ENCODE measurements at places on chromosomes 5 and 9.

GRCh38 chr5:36897616-36898015 is 21.0 kb downstream of the NIPBL start:
- DNase-seq: no peak

- DNase-seq: no peak
Measured at GRCh38 chr5:58106754-58107410, 353.0 kb downstream of the PLK2 start.

DNA sequence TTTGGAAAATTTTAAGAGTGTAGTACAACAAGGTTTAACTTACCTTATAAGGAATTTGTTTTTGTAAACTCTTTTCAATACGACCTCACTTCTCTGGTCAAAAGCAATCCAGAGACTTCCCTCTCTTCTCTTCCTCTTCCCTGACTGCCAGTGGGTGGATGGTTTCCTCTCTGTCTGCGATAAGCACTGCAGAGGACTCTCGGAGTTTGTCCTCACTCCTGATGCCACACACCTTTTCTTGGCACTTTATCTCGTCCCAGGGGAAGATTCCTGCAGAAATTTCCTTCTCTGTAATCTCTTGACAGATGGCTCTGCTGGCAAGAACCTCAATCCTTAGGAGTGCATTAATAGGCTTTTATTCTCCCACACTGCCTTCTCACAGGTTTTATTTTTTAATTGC is 641.6 kb downstream of the NR2F1-AS1 start:
- no peak for DNase-seq

- no peak for DNase-seq
Measured at GRCh38 chr9:91991721-91992341, 41.8 kb upstream of the ROR2 start.

DNA sequence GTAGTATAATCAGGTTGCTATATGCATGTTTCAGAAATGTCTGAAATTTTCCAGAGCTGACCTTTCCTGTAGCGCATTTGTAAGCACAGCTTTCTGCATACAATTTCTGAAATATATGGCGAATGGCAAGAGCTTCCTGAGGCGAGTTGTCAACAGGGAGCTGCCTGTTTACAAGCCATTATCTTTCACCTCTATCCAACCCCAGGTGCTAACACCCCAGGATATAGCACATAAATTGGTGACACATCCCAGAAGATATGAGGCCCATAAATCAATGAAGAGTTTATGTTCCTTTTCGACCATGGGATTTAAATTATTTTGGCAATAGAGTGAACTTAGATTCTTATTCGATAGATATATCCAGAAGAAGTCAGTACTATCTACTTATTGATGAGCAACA is 379.8 kb downstream of the KDM4C start:
- DNase-seq: no peak

GRCh38 chr5:90845723-90846554 is 287.3 kb downstream of the ADGRV1 start:
- no peak for DNase-seq

DNA sequence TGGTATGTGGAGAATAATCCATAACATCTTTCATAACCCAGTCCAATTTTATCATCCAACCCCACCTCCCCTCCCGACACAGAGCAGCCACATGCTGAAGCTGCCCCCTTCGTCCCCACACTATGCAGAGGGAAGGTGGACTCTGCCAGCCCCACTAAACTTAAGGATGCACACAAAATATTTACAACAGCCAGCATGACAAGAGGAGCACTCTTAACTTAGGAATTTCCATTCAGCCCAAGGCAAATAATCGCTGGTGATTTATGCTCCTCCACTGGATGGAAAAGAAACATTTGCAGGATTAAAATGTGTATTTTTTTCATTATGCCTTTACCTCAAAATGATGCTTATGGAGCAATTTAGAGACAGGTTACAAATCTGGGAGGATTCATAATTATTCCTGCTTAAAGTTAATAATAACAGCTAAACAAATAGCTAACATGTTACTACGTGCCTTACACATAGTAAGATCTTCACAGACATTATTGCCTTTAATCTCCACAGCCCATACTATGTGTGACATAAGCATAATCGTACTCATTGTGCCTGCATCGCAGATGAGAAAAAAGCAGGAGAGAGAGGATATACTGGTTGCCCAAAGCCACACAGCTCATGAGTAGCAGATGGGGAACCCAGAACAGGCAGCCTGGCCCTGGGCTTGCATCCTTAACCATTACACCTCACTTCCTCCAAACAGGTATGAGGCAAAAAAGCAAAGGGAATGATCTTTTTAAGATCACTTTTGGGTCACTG is 92.6 kb downstream of the GLIS3 start:
- DNase-seq: no peak

- no peak for DNase-seq
Measured at GRCh38 chr9:130347931-130348330, 82.4 kb downstream of the HMCN2 start.

DNA sequence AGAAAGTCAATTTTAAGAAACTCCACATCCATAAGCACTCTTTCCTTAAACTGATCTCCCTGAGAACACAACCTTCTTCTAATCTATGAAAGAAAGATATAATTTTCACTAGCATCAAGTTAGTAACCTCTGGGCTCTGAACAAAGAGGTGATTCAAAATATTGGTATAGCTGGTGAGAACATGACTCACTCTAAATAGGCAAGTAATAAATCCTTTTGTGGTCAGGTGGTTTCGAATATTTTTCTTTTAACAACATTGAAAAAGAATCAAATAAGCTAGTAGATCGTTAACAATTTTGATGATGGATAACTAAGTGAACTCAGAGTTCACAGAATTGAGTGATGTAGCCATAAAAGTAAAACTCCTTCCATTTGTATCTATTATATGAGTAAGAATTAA is 150.6 kb upstream of the IQGAP2 start:
- DNase-seq: no peak

- DNase-seq: no peak
Measured at GRCh38 chr9:70488793-70489105, 74.3 kb upstream of the KLF9 start.

DNA sequence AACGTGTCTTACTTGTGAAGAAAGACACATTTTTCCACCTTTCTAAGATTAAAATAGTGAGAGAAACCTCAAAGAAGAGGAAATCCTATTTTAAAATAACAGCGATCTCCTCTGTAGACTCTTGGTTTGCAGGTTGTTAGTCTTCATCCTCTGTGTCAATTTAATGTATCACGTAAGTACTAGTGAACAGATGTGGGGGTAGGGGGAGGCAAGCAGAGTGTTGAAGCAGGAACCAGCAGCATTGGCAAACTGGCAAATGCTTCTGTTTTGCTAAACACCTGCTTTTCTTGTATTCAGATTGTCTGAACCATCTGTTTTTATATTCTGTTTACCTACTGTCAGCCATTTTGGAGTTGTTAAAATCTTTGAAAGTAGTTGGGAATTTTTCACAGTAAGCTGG is 159.3 kb upstream of the TLX3 start:
- no peak for DNase-seq

DNA sequence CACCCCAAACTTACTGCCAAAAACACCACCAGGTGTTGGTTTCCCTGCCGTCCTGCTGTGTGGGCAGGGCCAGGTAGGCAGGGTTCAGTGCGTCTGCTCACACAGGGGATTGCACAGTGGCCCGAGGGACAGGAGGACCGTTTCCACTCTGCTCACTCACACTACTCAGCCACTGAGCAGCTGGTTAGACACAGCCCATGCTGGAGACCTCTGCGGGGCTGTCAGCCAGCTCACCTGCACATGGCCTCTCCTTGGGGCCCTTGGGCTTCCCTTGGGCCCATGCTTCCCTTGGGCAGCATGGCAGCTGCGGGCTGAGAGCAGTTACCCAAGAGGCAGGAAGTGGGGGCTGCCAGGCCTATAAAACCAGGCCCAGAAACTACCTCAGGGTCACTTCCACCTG is 79.0 kb downstream of the SYK start:
- no peak for DNase-seq

GRCh38 chr9:71676460-71676859 is 91.9 kb downstream of the CEMIP2 start:
- DNase-seq: no peak

GRCh38 chr5:76782444-76782843 is 36.4 kb upstream of the F2RL1 start:
- no peak for DNase-seq

GRCh38 chr9:98795970-98796363 is 388 bp downstream of the ANKS6 start:
- no peak for DNase-seq

DNA sequence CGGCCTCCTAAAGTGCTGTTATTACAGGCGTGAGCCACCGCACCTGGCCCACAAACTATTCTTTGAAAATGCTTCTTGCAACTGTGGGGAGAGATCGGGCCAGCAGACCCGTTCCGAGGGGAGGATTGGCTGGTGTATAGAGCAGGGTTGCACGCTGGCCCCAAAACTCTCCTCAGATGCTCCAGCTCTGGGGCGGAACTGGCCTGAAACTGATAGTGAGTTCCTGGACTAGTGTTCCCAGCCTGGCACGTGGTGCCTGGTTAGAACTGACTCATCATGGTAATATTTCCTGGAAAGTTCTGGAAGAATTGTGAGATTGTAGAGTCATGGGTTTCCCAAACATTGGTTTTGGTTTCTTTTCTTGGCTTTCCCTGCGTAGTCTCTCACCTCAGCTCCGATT is 120.5 kb downstream of the FBXL7 start:
- DNase-seq: no peak

DNA sequence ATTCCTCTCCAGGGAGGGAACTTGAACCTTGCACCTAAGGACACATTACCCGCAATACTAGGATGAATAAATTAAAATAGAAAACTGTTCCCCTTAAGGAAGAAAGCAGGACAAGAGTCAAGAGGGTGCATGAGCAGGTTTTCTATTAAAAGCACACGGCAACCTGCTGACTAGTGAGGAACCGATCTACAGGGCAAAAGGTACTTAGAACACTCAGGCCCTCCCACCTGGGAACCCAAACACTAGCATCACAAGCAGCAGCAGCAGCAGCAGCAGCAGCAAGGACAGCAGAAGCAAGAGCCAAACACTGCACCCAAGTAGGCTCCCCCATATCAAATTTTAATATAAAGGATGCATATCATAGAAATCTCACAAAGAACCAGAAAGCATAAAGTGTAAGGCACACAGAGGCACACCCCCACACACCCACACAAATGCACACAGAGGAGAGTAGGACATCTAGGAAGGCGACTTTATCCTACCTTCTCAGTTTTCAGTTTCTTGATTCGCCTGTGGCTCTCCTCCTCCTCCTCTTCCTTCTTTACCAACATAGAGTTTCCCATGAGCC is 2.8 kb downstream of the ZNF608 start:
- DNase-seq: no peak

DNA sequence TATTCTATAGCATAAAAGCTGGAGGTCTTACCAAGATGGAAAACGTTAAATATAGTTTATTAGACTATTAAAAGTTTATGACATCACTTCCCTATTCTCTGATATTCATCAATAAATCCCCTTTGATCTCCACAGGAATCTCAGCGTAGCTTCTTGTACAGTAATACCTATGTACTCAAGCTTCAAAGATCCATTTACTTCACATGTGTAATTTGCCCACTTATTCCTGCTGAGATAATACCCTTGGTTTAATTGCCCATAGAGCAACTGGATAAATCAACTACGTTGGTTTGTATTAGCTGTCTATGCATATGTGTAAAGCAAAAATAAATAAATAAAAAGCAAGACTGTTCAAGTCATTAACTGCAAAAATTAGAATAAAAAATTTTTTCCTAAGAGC is 219.7 kb downstream of the EFNA5 start:
- no peak for DNase-seq

GRCh38 chr9:132288361-132288760 is 66.4 kb downstream of the SETX start:
- DNase-seq: no peak

- DNase-seq: no peak
Measured at GRCh38 chr9:97979788-97980478, 3.2 kb upstream of the ANP32B start.

DNA sequence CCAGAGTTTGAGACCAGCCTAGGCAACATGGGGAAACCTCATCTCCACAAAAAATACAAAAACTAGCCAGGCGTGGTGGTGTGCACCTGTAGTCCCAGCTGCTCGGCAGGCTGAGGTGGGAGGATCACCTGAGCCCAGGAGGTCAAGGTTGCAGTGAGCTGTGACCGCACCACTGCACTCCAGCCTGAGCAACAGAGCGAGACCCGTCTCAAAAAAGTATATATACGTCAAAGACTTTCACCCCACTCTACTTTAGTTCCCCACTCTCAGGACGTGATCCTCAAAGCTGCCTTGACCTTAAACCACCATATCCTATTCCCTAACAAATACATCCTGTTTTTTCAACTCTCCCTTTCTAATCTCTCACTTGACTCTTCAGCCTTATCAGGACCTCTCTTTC is 41.0 kb downstream of the PCDHGC5 start:
- no peak for DNase-seq

GRCh38 chr5:54421976-54422375 is 33.5 kb upstream of the HSPB3 start:
- no peak for DNase-seq

DNA sequence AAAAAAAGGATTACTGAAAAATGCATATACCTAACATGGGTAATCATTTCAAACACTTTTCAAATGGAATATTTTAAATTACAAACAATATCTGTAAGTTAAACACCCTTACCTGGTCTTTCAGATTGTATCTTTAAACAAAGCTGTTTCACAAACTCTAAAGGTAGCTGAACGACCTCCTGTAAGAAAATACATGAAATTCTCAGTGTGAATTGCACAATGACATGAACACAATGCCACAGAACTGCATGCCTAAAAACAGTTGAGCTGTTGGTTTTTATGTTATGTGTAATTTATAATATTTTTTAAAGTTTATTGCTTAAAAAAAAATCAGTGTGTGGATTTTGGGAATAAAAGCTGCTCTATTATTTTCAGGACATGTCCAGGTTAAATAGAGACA is 17.5 kb downstream of the IPPK start:
- DNase-seq: no peak

DNA sequence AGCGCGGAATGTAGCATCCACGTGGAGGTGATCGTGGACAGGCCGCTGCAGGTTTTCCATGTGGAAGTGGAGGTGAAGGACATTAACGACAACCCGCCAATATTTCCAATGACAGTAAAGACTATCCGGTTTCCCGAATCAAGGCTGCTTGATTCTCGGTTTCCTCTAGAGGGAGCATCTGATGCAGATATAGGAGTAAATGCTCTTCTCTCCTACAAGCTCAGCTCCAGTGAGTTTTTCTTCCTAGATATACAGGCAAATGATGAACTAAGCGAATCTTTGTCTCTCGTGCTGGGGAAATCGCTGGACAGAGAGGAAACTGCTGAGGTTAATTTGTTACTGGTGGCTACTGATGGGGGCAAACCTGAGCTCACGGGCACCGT is 598 bp downstream of the PCDHA2 start:
- no peak for DNase-seq

GRCh38 chr5:154366353-154366752 is 79.4 kb upstream of the SAP30L start:
- no peak for DNase-seq
